Posterior cingulate gyrus (tissue), 11 donors: ENCODE measurements at places on chromosomes 12 and 14.

DNA sequence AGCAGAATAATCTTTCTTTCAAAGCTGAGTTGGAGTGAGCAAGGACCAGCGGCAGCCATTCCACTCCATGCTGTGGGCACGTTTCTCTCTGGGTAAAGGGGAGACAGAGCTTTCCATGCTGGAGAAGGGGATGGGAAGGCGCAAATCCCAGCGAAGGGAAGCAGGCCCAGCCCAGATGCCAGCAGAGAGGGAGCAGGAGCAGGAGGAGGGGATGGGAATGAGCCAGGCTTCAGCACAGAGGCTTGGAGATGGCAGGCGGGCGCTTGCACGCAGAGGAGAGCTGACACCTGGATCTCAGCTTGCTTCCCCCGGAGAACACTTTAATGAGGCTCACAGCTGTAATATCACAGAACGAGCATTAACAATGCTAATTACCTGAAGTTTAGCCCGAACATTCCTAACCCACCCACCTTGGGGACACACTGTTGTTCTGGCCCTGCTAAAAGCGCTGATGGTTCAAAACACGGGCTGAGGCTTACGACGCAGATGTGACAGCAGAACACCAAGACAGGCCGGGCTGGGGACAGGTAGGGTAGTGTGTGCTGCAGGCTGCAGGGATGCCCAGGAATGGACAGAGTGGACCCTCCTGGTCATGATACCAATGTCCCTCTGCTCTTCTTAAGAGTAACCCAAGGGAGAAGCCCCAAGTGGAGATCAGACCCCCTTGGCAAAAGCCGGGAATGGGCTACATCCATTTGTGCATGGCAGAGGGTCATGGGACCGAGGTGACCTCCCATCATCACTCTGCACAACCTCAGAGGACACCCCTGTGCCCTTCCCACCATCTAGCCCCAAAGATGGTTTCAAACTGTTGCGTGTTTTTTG is 288.6 kb downstream of the DPF3 start:
- DNase-seq, result no peak

GRCh38 chr14:61051051-61051450 is 70.0 kb downstream of the SLC38A6 start:
- DNase-seq, result no peak

DNA sequence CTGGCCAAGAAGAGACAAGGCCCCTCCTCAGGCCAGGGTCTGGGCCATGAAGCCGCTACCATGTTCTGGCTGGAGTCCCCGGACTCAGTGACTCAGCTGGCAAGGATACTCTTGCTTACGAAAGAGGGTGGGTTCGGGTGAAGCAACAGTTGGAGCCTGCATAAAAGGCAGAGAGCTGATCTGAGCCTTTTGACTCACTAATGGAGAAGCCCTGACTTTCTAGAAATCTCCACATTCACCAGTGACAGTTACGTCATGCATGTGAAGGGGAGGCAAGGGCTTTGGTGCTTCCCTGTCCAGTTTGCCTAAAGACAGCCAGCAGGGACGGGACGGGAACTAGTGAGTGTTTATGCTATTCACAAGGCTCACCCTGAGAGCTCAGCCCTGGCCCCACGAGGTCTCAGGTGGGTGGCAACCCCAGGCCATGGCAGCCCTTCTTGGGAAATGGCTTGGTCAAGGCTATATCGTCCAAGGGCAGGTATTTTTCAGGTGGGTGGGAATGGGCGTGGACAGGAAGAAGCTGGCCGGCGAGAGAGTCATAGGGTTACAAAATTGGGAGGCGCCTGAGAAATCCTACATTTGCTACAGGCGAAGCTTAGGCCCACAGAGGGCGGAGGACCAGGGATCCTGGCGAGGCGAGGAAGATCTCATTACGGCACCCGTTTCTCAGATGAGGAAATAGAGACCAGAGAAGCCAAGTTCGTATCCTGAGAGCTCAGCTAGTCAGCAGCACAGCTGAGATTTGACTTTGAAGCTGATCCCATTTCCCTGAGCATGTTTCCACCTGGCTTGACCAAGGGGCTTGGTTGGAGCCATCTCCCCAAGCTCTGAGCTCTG is 314.6 kb downstream of the BCL11B start:
- DNase-seq, result no peak

- no peak for DNase-seq
These were observed 52.6 kb upstream of the VPS33A start for GRCh38 chr12:122318607-122319605.

- DNase-seq, result no peak
These were observed 8.1 kb downstream of the DNAI7 start for GRCh38 chr12:25186788-25187402.

- no peak for DNase-seq
These were observed 77.5 kb downstream of the FIGNL2 start for GRCh38 chr12:51771008-51771407.

GRCh38 chr12:121630791-121631355 is 4.5 kb downstream of the ORAI1 start:
- no peak for DNase-seq
